ENCODE measurements at places on chromosomes 2 and 18.

DNA sequence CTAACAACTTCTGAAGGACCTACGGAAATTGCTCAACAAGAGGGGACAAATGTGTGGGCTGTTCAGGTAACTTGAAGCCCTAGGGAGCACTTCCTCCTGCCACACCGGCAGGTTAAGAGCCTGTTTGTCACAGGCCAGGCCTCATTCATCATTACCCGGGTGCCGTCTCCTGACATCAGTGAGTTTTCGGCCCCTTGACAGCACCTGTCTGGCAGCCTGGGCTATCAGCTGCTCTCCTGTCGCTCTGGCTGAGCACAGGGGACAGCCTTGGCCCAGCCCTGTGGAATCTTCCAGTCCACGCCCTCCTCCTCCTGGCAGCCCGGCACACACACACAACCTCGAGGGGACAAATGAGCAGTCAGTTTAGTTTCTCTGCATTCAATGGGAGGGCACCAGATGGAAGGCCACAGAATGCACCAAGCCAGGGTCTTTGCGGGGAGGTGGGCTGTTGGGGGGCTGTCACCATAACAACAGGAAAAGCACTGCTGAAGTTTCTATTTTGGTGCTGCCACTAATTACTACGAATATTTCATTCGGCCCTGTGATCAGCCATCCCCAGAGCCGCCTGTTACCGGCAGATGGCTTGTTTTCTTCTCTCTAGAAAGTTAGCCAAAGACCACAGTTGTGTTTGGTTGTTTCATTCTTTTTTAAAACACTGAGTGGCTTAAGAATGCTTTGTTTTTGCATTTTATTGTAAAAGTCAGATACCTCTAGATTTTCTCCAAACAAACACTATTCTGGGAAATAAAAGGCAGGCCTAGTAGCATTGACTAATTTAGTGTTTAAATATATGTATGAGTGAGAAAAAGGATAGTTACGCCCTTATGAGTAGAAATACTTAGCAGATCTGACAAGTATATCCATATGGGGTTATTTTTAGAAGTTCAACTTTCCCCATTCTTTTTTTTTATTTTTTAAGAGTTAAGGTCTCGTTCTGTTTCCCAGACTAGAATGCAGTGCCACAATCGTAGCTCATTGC lies 189.9 kb upstream of the NDUFV2 start:
- no peak for DNase-seq

DNA sequence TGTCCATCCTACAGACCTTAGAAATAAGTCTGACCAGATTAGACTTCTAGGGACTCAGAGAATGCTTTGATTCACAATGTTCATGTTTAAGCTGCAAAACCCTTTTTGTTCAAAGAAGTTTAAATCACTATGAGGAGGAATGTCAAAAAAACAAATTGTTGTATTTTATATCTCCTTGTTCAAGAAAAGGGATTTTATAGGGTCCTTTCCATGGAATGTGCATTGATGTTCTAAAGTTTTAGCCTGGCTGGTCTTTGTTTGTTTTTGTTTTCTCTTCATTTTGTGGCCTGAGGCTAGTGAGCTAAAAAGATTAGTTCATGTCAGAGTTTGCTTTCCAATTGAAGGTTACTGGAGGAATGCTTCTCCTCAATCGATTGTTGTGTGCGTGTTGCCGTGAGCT lies 77.2 kb downstream of the MGAT5 start:
- DNase-seq: no peak

GRCh38 chr2:218024336-218024735 lies 21.5 kb upstream of the TNS1 start:
- no peak for DNase-seq

DNA sequence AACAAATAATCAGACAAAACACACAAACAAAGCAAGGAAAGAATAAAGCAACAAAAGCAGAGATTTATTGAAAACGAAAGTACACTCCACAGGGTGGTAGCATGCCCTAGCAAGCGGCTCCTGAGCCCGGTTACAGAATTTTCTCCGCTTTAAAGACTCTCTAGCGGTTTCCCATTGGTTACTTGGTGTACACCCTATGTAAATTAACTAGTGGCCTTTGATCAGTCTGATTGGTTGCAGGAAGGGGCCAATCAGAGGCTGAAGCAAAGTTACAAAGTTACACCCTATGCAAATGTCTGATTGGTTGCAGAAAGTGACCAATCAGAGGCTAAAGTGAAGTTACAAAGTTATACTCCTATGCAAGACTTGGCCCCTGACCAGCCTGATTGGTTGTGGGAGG lies 242.9 kb downstream of the LDLRAD4 start:
- no peak for DNase-seq

- DNase-seq: no peak
Observed at GRCh38 chr2:236761358-236761757, 191.7 kb downstream of the ACKR3 start.

GRCh38 chr2:40260437-40260836 lies 191.5 kb downstream of the SLC8A1 start:
- DNase-seq: peak; percentile 61

GRCh38 chr2:64795024-64795592 lies 141.4 kb upstream of the SERTAD2 start:
- no peak for DNase-seq

DNA sequence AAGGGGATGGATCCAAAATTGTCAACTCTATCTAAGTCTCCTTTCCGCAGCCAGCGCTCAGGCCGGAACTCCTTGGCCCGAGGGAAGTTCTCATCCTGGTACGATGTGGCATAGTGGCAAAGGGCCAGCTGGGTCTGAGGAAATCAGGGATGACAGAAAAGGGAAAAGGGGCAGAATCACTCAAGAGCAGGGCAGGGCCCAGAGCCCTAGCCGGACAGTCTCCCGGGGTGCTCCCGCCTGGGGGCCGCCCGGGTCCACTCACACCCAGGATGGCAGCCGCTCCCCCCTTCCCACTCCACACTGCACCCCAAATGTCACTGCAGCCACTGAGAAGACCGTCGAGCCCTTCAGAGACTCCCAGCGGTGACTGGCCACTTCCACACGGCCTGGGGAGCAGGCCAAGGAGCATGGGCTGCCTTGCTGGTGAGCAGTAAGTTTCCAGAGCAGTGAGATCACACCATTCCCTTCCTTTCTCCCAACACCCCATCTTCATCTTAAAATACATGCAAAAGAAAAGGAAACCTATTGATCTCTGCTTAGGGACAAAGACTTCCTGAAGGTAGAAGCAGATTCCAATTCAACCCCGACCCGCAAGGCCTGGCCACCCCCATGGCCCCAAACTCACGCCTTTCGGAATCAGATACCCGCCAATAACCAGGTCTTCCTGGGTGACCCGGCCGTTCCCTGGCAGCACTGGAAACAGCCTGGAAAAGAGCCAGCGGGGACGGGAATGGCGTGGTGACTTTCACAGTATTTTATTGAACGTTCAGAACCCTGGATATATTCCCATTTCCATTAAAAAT lies 26.7 kb downstream of the CYP27C1 start:
- DNase-seq: no peak

- DNase-seq: no peak
Observed at GRCh38 chr2:148876595-148877402, 1.8 kb downstream of the KIF5C start.

- no peak for DNase-seq
Observed at GRCh38 chr2:36403675-36404230, 48.2 kb downstream of the CRIM1 start.

GRCh38 chr2:172095146-172095904 lies 7.4 kb downstream of the DLX2 start:
- peak; percentile 54 for DNase-seq

- no peak for DNase-seq
Observed at GRCh38 chr2:200222791-200223190, 83.7 kb upstream of the SPATS2L start.

DNA sequence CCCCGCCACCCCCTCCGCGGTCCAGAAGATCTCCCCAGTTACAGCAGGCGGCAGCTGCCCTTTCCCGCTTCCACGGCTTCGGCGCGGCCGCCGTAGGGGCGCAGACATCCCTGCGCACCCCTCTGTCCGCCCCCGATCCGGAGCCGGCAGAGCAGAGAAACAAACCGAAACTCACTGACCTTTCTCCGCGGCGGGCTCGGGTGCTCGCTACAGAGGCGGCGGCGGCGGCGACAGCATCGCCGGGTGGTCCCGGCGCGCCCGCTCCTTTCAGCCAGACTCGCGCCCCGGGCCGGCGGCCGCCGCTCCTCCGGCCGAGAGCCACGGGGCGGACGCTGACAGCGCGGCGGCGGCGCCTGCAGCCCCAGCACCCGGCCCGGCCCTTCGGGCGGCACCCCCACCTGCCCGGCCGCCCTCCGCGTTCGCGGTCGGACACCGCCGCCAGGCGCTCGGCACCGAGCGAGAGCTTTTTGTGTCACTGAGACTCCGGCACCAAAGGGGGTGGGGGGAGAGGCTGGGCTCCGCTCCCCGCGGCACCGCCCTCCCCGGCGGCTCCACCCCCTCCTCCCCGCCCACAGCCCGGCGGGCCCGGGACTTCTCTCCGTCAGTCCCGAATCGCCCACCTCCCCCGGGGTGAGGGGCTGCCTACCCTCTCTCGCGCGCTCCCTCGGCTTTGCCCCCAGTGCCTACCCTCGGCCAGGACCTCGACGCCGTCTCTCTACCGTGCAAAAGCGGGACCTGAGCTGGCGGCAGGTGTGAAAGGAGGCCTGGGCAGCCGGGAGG lies 1.4 kb upstream of the RNF152 start:
- DNase-seq: no peak

GRCh38 chr18:31554776-31555175 lies 36.9 kb upstream of the TTR start:
- no peak for DNase-seq

GRCh38 chr2:205902041-205902899 lies 183.7 kb downstream of the INO80D start:
- DNase-seq: no peak

DNA sequence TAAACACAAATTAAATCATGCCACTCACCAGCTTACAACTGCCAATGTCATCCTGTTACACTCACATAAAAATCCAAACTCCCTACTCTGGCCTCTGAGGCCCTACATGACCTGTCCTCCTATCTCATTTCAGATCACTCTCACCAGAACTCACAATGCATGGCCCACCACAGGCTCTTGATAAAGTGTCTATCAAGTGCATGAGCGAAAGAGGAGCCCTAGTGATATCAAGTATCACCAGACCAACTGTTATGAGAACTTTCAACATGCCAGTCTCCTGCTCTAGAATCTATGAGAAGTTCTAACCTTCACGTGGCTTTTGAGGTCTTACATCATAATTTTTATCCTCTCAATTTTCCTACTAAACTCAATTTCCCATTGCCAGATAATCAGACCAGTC lies 76.4 kb upstream of the CD226 start:
- no peak for DNase-seq

DNA sequence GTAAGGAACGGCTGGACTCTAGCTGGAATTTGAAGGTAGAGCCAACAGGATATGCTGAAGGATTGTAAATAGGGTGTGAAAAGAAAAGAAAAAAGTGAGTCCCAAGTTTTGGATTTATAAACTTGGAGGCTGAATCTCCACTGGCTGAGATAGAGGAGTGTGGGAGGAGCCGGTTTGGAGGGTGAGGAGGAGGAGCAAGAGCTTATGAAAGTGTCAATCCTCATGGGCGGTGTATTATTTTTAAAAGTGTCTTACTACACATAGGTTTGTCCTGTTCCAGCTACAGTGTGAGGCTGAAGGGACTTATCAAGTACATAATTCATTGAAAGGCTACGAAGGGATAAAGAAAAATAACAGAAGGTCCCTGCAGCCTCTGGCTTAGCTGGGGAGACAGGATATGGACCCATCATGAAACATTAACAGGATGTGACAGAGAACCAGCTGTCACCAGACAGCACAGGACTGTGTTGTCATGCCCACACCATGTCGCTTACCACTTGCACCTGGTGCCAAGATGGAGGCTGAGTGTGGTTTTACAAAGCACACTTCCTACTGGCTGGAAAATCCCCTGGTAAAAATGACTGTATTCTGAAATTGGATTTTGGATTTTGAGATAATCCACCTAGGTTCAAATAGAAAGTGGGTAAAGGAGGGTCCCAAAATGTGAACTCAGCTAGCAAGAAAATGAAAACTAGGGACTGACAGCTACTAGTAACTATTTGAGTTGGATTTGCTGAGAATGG lies 2.5 kb upstream of the MREG start:
- peak; percentile 43 for DNase-seq

DNA sequence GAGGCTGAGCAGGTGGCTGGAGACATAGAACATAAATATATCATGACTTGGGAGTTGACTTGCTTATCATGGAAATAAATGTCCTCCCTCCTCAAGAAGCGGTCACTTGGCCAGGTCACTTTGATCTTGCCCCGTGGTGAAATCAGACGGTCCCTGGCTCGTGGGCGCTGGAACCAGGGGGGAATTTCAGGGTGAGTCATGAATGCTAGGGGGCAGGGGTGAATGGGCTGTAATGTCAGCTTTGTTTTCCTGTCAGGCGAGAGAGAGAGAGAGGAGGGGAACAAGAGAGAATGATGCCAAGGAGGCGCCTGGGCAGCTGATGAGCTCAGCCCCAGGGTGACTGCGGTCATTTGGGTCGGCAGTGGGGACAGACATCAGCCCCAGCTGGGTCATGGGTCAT lies 47.7 kb downstream of the RRM2 start:
- DNase-seq: no peak

DNA sequence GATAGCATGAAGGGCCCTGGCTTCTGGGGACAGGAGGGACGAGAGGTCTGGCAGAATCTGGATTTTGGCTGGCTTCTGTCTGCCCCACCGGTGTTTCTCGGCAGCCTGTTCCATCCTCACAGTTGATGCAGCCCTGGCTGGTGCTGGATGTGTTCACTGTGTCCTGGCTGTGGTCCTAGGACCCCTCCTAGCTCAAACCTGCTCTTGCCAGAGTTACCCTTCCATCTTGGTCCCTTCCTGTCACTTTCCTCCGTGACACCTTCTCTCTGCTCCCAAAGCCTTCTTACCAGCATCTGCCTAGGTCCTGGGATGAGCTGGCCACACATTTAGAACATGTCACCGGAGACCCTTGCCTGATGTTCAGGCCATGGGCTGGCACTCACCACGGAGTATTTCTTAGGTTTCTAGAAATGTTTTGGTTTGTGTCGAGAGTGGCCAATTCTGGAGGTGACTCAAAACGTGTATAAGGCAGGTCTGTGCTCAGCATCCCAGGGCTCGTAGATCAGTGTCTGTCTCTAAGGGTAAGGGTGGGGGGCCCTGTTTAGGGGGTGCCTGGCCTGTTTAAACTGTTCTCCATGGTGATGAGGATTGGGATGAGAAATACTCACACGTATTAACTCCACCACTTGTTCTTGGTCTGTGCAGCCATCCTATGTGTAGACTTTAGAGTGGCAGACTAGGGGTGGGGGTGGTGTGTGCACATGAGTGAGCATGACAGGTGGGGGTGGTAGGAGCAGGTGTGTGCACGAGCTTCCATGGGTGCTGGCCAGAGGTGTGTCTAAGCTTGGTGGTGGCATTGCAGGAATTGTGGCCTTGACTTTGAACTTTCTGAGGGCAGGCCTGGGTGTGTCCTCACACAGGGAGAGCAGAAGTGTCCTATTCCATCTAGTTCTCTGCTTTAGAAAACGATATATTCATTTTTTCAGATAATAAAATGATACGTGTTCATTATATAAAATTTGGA lies 162.7 kb downstream of the DYSF start:
- no peak for DNase-seq

All from MV-4-11 (cell line).